Thyroid gland (tissue), 4 donors: ENCODE measurements at places on chromosomes 16 and 17. TPM values are rescaled to one million over a fixed set of nuclear protein-coding genes. Genes with fewer than 3 reads are reported as not detected.

DNA sequence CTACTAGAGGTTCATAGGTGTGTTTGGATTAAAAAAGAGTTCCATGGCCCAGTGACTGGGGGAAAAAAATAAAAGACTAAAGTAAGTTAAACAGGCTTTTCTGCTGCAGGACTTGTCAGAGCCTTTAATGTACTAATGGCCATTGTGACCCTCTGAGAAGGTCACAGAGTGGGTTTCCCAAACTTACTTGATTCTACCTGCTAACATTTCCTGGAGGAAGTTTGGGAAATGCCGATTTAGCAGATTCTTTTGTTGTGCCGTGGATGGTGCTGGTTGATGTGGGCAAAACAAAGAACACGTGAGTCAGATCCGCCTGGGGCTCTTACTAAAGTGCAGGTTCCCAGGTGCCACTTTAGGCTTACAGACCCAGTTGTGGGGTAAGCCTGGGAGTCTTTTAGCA, 13.6 kb upstream of the STH start:
- no peak for DNase-seq

- peak; percentile 19 for DNase-seq
These were observed 787 bp downstream of the LHX1 start for GRCh38 chr17:36937959-36938565.

GRCh38 chr17:9937901-9938300, 32.8 kb upstream of the RCVRN start:
- DNase-seq = no peak

DNA sequence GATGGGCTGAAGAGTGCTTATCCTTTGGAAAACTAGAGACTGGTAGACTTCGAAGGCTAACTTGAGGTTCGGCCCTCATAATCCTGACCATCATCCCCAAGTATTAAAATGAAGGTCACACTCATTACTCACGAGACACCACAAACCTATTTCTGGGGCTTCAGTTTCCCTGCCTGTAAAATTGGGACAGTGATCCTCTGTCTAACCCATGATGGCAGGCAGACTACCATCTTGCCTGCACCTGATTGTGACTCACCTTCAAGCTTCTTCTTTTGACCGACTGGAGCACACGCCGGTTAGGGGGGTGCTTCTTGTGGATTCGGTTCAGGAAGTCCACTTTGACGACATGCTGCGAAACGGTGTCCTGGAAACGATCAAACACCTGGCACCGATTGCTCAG, 14.2 kb upstream of the DHRS13 start:
- DNase-seq = no peak

GPR142 gene
- total RNA-seq = 0.67 TPM

GRCh38 chr17:78120537-78120936, 8.0 kb downstream of the TMC6 start:
- DNase-seq = no peak

GRCh38 chr16:66894055-66894454, 13.7 kb downstream of the PDP2 start:
- no peak for DNase-seq

C16orf95 gene
- total RNA-seq = not detected

ST6GALNAC1 gene
- total RNA-seq = 7.0 TPM

DNA sequence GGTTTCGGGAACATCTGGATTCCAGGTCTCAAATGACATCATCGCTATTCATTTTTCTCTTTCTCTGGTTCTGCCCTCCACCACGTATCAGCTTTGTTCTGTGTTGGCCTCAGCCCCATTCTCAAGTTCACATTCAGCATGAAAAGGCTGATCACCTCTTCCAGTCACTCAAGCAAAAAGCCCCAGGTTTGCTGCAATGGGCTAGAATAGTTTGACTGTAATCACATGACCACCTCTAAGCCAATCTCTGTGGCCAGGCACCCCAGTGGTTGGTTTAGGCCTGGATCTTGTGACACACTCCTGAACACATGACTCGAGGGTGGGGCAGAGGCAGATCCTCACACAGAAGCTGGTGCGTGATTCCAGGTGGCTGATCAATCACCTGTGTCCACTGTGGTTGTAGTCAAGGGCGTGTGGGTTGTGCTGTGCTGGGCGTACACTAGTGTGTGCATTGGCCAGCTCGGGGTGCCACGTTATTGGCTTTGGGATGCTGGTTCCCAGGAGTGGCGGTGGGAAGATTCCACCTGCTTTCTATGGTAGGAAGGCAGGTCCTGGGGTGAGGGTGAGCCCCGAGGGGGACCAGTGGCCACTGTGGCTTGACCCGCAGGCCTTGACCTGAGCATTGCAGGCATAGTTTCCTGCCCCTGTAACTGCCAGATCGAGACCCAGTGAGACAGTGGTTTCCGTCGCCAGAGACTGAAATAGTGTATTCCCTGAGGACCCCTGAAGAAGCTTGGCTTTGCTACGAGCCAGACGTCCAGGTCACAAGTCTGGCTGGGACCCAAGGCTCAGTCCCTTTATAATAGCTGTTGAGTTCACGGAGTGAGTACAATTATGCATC, 12.0 kb downstream of the EEF2K start:
- DNase-seq = peak; percentile 56

GRCh38 chr16:1090620-1091587, 5.1 kb downstream of the C1QTNF8 start:
- no peak for DNase-seq

C17orf78 gene
- total RNA-seq = not detected
